ENCODE measurements at places on chromosomes 16 and 17. TPM values are rescaled to one million over a fixed set of nuclear protein-coding genes. Genes with fewer than 3 reads are reported as not detected.

- no peak for DNase-seq
Measured at GRCh38 chr16:17211797-17212196, 259.0 kb downstream of the XYLT1 start.

DNA sequence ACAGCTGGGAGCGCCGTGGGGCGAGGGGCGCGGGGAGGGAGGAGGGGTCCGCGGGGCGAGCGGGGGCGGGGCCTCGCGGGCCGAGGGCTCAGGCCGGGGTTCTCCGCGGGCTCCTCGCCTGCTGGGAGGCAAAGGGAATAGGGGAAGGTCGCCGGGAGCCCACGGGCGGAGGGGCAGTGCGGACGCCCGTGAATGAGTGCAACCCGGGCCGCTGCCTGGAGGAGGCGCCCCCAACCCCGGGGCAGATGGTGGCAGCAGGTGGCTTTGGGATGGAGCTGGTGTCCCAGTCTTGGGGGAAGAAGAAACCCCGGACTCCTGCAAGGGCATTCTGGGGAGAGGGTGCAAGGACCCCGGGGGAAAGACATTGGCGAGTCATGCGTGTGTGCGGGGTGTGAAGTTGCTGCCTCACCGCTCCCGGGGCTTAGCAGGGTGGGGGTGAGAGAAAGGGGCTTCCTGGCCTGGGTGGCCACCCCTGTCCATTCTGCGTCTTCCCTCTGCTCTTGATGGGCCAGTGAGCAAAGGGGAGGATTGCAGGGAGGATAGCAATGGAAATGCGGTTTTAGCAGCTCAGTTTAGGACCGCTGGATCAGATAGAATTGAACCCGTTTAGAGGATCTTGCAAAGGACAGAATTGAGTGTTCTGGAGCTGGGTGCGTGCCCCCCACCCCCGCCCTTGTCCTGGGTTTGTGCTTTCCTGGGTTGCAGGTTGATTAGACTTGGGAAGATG lies 526 bp downstream of the KIAA0513 start:
- no peak for DNase-seq

DNA sequence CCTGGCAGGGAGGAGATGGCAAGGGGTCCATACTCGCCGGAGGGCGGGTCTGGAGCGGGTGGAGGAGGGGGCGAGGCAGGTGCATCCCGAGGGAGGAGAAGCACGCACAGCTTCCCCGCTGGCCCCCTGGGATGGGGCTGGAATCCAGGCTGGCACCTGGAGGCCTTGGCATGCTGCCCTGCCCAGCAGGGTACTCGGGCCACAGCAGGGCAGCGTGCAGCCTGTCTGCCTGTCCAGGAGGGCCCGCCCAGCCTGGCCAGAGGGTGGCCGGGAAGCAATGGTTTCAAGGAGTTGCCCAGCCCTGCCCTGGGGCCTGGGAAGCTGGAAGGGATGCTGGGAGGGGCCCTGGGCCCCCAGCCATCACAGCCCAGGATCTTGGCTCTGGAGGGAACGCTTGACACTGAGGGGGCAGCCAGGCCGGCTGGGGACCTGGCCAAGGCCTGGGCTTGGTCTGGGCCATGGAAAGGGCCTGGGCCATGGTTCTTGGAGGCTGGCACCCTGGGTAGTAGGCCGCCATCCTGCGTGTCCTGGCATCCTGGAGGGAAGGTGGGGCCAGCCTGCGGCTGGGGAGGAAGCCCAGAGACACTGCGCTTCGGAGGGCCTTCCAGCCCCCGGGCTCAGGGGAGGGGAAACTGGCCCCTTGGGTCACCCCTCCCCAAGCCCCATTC lies 1.1 kb downstream of the GLIS2 start:
- no peak for DNase-seq

GRCh38 chr16:8890549-8890921 lies 8.4 kb downstream of the LITAFD start:
- no peak for DNase-seq

Gene NPIPB6
- total RNA-seq = not detected

DNA sequence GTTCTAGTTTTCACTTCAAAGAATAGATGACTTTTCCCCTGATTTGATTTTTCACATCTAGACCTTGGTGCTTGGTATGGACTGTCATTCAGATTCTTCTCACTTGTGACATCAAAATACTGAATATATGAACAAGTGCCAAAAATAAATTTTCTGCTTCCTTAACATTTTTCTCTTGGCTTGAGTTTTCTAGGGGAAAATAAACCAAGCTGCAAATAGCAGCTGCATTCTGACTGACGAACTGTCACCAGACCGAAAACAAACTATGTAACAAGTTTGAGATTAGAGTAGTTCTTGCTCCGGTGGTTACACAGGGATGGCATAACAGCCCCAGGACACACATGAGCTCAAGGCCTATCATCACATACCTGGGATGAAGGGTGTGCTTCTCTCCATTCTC lies 345.7 kb downstream of the CNTNAP4 start:
- DNase-seq = no peak

All from glomerular endothelial cell (primary cell).